ENCODE measurements at places on chromosomes 7 and 10.
A peak's percentile ranks its signal among the peaks of the same experiment; 100 is the strongest.

DNA sequence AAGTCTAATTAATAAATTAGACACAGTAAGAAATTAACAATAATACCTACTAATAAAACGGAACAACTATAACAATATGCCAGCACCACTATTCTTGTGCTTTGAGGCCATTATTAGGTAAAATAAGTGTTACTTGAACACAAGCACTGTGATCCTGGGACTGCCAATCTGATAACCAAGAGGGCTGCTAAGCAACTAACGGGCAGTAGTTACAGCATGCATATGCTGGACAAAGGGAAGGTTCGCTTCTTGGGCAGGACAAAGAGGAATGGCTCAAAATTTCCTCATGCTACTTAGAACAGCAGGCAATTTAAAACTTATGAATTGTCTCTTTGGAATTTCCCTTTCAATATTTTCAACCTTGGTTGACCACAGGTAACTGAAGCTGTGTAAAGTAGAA is 718.6 kb downstream of the SORCS3 start:
- DNase-seq, result no peak

GRCh38 chr10:72133517-72133916 is 45.2 kb upstream of the SPOCK2 start:
- peak; percentile 92 for DNase-seq

GRCh38 chr7:123635551-123636359 is 19.9 kb upstream of the LMOD2 start:
- peak; percentile 6 for DNase-seq

DNA sequence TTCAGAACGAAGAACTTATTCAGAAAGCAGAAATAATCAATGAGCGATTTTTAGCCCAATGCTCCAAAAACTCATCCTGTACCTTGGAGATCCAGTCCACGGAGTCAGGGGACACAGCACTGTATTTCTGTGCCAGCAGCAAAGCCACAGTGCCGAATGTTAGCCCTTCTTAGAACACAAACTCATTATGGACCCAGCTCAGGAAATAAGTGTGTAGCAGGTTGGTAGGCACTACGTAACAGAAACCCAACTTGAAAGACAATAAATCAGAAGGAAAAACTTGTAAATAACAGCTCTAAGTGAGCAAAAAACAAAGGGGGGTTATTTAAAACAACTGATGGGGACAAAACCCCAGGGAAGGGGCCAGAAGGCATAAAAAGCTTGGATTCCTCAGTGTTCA is 112.0 kb upstream of the PRSS1 start:
- no peak for DNase-seq

All from MV-4-11 (cell line).